ENCODE measurements at places on chromosomes 12 and 14.

DNA sequence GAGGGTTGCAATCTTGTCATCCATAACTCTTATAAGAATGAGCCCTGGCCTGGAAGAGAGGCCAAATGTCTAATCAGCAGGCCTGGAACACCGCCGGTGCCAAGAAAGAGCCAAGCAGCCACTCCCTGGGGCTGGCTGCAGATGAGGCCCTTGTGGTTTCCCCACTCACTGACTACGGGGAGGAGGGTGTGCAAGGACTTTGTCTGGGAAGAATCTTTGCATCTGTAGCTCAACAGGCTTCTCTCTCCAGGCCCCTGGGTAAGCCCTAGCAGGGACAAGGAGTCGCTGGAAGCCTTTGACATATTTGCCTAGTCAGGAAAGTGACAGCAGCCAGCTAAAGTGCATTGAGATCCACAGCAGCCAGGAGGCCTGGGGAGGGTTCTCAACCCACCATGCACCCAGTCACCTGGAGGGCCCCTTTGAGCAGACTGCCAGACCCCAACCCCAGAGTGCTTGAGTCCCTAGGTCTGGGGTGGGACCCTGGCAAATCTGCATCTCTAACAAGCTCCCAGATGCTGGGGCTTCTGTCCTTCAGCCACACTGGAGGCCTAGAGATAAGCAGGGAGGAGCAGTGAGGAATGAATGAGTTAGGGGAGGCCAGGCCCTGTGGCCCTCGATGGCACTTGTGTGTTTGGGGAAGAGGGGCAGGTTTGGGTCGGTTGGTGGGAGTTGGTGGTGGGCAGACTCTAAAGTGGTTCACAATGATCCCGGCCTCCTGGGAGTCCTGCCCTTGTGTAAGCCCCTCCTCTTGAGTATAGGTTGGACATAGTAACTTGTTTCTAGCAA, 13.9 kb upstream of the LRTM2 start:
- no peak for DNase-seq

DNA sequence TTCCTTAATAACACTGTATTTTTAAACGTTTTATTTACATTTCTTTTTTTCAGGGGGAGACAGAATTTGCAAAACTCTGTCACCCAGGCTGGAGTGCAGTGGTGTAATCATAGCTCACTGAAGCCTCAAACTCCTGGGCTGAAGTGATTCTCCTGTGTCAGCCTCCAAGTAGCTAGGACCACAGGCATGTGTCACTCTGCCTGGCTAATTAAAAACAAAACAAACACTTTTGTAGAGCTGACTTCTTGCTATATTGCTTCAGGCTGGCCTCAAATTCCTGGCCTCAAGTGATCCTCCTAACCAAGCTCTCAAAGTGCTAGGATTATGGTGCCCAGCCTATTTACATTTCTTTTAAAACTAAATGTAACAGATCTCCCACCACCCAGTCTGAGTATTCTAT, 12.7 kb downstream of the CPSF6 start:
- no peak for DNase-seq

GRCh38 chr12:109897029-109897428, 3.0 kb upstream of the TCHP start:
- no peak for DNase-seq

GRCh38 chr14:99271221-99271941, 616 bp downstream of the BCL11B start:
- DNase-seq = no peak

- no peak for DNase-seq
These were observed 97.3 kb downstream of the ESR2 start for GRCh38 chr14:64196814-64197411.

- peak; percentile 24 for DNase-seq
These were observed 37.8 kb upstream of the PLBD1 start for GRCh38 chr12:14605401-14605989.

- no peak for DNase-seq
These were observed 26.7 kb downstream of the BTG1 start for GRCh38 chr12:92118826-92119536.

DNA sequence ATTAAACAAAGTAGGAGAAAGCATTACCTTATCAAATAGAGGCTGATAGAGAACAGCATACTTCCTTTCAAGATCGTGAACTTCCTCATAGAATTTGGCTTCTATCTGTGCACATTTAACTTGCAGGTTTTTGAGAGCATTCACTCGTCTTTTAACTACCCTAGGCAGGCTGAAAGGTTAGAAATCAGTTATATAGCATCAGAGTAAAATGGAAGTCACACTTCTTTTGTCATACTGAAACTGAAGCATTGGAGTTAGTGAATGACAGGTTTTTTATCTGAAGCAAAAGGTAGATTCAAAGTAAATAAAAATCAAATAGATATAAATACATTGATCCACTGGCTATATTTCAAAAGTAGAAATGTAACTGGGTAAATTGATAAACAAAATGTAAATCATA, 24.4 kb downstream of the NAP1L1 start:
- DNase-seq = no peak

DNA sequence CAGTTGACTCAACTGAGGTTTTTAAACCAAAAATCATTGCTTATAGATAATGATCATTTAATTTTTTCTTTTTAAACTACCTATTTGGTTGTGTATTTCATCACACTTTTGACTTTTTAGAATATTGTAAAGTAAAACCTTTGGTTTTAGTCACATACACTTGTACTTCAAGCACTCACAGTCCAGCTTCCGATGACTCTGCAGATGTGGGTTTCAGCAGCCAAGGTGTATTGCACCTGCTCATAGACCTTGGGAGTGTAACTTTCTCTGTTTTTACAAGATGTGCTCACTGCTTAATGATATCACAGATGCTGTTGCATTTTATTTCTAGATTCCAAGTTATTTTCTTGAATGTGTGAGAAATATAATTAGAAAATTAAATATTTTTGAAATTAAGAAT, 188.3 kb upstream of the SLC38A2 start:
- DNase-seq = no peak

- DNase-seq = no peak
These were observed 1063.1 kb downstream of the BCL11B start for GRCh38 chr14:98208943-98209342.

DNA sequence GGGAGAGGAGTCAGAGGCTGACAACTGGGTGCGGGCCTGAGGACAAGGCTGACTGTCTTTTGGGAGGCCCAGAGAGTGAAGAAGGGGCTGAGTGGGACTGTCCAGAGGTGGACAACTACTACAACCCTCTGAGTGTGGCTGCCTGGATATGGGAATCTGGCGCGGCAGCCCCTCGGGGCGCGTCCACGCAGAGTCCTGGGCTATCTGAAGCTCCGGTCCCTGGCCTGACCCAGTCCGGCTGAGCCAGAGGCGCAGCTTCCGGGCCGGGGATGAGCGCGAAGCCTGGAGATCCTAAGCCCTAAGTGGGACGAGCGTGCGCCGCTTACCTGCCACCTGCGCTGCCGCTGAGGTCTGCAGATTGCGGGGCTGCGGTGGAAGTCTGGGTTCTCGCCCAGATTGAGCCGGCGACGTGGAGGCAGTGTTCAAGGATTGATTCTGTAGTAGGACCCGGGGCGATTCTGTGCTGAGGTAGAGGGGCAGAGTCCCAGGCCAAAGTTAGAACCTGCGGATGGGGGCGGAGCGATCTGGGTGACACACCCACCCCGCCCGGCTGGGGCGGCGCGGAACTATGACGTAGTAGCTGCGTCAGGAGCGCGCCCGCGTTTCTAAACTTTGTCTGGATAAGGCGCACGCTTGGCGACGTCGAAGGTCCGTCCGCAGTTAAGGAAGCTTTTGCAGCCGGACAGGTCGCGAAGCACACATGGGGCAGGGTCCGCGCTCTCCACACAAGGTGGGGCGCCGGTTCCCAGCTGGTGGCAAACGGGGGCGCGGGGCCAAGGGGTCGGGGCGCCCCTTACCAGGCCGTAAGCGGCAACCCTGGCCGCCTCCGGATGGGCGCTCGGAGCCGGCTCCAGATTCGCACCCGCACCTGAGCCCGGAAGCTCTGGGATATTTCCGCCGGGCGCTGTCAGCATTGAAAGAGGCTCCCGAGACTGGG, at the start of the genes DHRS1 and NOP9:
Gene DHRS1 (minus strand): TSS at position 526 of the 937 bp plus-strand sequence. CDS start 674 bp downstream, outside the sequence.
Gene NOP9 (plus strand): TSS at position 596 of the 937 bp plus-strand sequence. CDS start 105 bp downstream, at position 701.
- DNase-seq = peak; percentile 78

GRCh38 chr12:104142543-104142942, 4.5 kb upstream of the NFYB start:
- no peak for DNase-seq

- DNase-seq = no peak
These were observed 136.3 kb downstream of the TBX3 start for GRCh38 chr12:114547636-114548035.

DNA sequence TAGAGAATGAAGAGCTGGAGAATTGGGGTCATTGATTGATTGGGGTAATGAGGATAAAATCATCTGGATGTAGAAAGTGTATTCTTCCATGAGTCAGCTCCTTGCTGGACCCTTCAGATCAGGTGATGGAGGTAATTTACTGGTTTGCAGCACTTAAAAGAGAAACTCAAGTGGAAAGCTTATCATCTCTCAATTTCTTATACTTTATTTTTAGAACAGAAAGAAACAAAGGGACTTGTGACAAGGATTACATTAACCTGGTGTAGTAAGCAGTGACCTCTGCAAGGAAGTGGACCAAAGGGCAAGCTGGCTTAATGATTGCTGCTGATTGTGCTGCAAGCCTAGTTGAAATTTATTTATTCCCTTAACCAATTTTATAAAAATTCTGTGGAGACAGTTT, 405.0 kb downstream of the TRHDE start:
- DNase-seq = no peak

GRCh38 chr12:120725659-120726509, at the start of gene ACADS:
Gene ACADS (plus strand): TSS chr12:120725826. CDS start chr12:120725886, 60 bp downstream.
- DNase-seq = peak; percentile 80

DNA sequence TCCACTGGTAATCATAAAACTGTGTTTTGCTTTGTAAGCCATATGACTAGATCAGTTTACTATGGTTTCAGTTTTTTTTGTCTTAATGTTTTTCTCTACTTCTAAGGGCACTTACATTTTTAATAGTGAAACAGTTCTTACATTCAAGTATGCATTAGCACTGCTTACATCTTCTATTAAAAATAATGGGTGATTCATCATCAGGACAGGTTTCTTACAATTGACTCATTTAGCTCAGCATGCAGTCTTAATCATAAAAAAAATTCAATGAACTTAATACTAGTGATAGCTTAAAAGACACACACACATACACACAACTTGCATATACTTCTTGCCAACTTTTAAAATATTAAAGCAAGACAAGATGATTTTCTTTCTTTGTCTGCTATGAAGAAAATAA, 845.7 kb upstream of the USP15 start:
- no peak for DNase-seq

GRCh38 chr12:82789674-82790073, 103.0 kb downstream of the TMTC2 start:
- no peak for DNase-seq

- DNase-seq = no peak
These were observed 2.9 kb downstream of the SLC15A4 start for GRCh38 chr12:128820723-128821432.

GRCh38 chr12:112506513-112507166, 87.9 kb downstream of the PTPN11 start:
- DNase-seq = no peak

GRCh38 chr12:48862760-48863159, 2.9 kb downstream of the RND1 start:
- no peak for DNase-seq

DNA sequence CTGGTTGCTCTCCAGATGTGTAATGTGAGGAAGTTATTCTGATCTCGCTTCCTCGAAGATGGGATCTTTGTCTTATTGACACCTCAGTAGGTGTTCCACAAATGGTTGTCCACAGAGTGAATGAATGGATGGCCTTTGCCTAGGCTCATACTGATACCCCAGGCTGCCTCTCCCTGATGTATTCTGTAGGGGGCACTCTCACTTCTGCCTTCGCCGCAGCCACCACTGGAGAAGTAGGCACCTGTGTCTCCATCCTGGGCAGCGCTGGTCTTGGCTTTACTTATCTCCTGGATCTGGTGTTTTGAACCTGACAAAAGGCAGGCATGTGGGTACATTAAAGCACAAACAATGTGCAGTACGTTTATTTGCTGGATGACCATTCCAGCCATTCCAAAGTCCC, 82.1 kb downstream of the ZFP36L1 start:
- no peak for DNase-seq

DNA sequence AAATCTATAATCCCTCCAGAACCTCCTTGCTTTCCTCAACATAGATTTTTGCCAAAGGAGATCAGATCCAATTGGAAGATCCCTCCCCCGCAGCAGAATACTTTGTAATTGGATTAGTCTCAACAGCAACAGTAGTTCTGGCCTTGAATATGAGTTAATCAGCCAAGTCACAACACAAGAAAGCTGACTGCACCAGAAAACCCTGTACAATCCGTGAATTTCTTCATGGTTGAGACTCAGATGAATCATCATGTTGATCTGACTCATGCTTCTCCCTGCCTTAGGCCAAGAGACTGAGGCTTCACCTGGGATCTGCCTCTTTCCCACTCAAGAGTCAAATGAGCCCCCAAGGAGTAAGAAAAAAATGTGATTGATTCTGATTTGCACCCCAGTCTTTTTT, 3.0 kb upstream of the METTL17 start:
- DNase-seq = peak; percentile 33

DNA sequence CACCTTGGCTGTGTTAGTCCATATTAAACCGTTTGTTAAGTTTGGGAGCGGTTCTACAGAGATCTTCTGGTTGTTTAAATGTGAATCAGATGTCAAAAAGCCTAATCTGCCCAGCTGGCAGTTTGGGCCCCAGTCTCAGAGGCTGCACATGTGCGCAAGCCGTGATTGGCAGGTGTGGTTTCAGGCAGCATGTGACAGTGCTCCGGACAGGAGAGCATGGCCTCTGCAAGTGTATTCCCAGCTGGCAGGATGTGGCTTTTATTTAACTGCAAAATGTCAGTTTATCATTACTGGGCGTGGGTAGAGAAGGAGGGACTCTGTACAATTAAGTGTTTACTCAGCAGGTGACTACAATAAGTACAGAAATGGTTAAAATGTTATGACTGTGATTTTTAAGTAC, 77.5 kb downstream of the PELI2 start:
- DNase-seq = no peak

- DNase-seq = no peak
These were observed 149.0 kb downstream of the NAV3 start for GRCh38 chr12:77979597-77980250.

- no peak for DNase-seq
These were observed 3.7 kb upstream of the CLMN start for GRCh38 chr14:95323361-95323760.

- DNase-seq = no peak
These were observed 319.7 kb upstream of the NAV3 start for GRCh38 chr12:77510985-77511384.

DNA sequence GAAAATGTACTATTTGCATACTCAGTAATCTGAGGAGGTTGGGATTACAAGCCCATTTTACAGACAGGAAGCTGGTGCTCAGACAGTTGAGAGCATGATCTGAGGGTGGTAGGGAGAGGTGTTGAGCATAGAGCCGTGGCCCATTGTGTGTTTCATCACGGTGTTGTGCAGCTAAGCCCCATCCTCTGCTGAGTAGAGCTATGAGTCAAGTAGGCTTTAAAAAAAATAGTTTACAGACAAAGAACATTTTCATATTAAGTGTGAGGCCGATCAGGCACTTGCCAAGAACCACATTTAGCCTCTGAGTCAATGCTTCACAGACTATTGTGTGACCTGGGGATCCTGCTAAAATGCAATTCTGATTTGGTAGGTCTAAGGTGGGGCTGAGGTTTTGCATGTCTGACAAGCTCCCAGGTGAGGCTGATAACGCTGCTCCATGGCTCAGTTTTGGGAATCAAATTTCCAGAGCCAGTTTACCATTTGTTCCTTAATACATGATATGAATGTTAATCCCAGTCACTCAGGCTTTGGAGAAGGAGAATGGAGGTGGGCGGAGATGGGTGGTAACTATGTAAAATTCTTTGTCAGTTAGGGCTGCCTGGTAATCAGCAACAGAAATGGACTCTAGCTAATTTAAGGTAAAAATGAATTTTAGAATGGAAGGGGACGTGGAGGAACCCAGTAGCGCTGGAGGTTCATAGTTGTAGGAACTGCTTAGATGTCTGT, 22.2 kb downstream of the ZNF664 start:
- DNase-seq = no peak

- no peak for DNase-seq
These were observed 37.9 kb downstream of the LRRK2 start for GRCh38 chr12:40262657-40263056.

All from SW 1271 (cell line).